ENCODE measurements at places on chromosomes 5 and 9. TPM values are rescaled to one million over a fixed set of nuclear protein-coding genes. Genes with fewer than 3 reads are reported as not detected.

GRCh38 chr5:72996632-72997031 lies 40.8 kb downstream of the FCHO2 start:
- no peak overlapping the region for H3K4me3 ChIP-seq
- no peaks in the 10 kb centered on the region for H3K36me3 ChIP-seq
- no peaks in the 10 kb centered on the region for H3K27me3 ChIP-seq
- no peaks in the 10 kb centered on the region for H3K4me1 ChIP-seq
- DNase-seq = no peak

DNA sequence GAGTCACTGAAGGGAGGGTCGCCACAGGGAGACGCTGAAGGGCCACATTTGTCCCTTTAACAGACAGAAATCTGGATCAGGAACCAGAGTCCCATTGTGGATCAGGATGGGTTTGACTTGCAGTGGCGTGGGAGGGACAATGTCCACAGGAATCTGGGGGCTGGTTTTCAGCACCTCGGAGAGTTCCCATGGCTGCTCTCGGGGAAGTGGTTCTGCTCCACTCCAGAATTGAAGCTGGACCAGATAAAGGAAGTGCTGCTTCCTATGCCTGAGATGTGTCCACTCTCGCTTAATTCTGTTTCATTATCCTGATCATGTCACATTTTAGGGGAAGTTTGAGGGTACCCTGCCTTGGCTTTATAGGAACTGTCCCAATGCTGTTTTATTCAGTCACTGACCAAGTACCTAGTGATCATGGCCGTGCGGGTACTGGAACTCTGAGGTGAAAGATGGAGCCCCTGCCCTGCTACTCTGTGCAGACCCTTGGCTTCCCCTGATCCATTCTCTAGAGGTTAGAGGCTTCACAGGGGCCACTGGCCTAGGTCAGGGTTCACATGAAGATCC lies 28.7 kb downstream of the ENHO start:
- no peaks in the 10 kb centered on the region for H3K36me3 ChIP-seq
- H3K4me3 ChIP-seq = no peak overlapping the region
- no peaks in the 10 kb centered on the region for H3K4me1 ChIP-seq
- DNase-seq = no peak
- H3K27ac ChIP-seq = no peak overlapping the region
- no peaks in the 10 kb centered on the region for H3K27me3 ChIP-seq

DNA sequence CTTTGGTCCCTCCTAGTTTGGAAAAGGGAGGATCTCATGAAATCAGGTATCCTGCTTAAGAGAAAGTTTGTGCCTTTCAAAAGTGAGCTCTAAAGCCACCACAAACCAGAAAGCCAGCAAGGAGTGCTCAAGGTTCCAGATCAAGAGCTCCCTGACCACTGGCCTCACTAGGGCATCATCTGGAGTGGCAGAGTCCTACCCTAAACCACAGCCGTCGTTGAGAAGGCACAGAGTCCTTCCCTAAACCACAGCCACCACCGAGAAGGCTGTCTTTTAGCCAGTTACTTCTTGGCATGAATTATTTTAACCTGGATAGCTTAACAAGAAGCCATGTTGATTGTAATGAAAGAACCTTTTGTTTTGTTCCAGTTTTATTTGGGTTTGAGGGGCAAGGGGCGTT lies 102.9 kb downstream of the FRMD3 start:
- no peaks in the 10 kb centered on the region for H3K36me3 ChIP-seq
- no peak overlapping the region for H3K27ac ChIP-seq
- DNase-seq = no peak
- H3K4me3 ChIP-seq = no peak overlapping the region
- H3K4me1 ChIP-seq = peaks cover 30% of the 10 kb centered on the region

GRCh38 chr5:113234546-113234945 lies 200.2 kb downstream of the TSSK1B start:
- H3K27ac ChIP-seq = no peak overlapping the region
- H3K36me3 ChIP-seq = no peaks in the 10 kb centered on the region
- no peaks in the 10 kb centered on the region for H3K4me1 ChIP-seq
- no peak for DNase-seq
- no peak overlapping the region for H3K4me3 ChIP-seq

DNA sequence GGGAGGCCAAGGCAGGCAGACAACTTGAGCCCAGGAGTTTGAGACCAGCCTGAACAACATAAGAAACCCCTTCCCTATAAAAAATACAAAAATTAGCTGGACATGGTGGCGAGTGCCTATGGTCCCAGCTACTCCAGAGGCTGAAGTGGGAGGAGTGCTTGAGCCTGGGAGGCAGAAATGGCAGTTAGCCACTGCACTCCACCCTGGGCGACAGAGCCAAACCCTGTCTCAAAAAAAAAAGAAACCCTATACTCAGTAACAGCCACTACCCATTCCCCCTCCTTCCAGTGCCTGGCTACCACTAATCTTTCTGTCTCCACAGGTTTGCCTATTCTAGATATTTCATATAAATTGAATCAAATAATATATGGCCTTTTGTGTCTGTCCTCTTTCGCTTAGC lies 14.3 kb upstream of the SIL1 start:
- no peak for DNase-seq
- no peaks in the 10 kb centered on the region for H3K36me3 ChIP-seq
- H3K27me3 ChIP-seq = no peaks in the 10 kb centered on the region
- H3K4me1 ChIP-seq = no peaks in the 10 kb centered on the region
- H3K27ac ChIP-seq = no peak overlapping the region
- no peak overlapping the region for H3K4me3 ChIP-seq

DNA sequence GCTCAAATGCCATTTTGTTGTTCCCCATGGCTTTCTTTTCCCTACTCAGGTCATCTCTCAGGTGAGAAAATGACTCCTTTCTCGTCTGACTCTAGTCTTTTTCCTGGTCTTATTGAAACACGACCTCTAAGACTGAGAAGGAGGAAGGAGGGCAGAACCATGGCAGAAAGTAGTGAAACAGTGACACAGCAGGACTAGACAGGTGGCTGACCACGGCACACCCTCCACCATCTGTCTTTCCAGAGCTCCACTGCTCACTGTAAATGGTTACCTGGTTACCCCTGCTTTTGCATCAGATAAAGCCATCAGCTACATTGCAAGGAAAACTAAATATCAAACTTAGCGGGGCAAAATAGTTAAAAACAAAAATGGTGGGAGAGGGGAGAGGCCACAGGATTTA lies 30.9 kb downstream of the NR4A3 start:
- no peak for DNase-seq
- H3K4me3 ChIP-seq = no peak overlapping the region
- no peaks in the 10 kb centered on the region for H3K36me3 ChIP-seq

DNA sequence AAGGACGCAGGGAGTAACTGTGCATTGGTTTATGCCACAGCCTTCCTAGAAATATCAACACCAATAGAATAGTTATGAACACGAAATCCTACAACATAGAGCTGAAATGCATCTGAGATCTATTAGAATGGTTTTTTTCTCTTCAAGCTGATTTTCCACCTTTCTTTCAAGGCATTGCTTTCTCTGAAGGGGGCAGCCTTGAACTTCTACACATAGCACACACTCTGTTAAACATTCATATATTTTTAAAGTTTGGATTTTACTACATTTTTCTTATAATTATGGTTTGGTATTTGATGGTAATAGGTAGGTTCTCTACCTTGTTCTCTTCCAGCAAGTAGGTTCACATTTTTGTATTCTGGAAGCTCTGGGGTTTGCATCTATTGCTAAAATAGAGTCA lies 661.8 kb downstream of the SEMA5A start:
- H3K27me3 ChIP-seq = no peaks in the 10 kb centered on the region
- H3K36me3 ChIP-seq = no peaks in the 10 kb centered on the region
- no peak overlapping the region for H3K4me3 ChIP-seq

DNA sequence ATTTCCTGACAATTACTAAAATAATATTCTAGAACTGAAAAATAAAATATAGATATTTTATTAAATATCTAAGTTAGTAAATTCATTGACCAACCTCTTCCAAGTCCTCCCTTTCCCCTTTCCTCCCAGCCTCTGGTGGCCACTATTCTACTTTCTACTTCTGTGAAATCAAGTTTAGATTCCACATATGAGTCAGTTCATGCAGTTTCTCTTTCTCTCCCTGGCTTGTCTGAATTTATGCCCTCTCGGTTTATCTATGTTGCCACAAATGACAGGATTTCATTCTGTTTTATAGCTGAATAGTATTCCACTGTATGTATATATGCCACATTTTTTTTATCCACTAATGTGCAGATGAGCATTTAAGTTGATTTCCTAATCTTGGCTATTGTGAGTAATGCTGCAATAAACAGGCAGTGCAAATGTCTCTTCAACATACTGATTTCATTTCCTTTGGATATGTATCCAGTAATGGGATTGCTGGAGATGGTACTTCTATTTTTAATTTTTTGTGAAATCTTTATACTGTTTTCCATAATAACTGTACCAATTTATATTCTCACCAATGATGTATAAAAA lies 52.3 kb downstream of the WDR36 start:
- no peaks in the 10 kb centered on the region for H3K4me1 ChIP-seq
- no peaks in the 10 kb centered on the region for H3K36me3 ChIP-seq
- no peaks in the 10 kb centered on the region for H3K27me3 ChIP-seq
- H3K4me3 ChIP-seq = no peak overlapping the region
- no peak overlapping the region for H3K27ac ChIP-seq
- DNase-seq = no peak

DNA sequence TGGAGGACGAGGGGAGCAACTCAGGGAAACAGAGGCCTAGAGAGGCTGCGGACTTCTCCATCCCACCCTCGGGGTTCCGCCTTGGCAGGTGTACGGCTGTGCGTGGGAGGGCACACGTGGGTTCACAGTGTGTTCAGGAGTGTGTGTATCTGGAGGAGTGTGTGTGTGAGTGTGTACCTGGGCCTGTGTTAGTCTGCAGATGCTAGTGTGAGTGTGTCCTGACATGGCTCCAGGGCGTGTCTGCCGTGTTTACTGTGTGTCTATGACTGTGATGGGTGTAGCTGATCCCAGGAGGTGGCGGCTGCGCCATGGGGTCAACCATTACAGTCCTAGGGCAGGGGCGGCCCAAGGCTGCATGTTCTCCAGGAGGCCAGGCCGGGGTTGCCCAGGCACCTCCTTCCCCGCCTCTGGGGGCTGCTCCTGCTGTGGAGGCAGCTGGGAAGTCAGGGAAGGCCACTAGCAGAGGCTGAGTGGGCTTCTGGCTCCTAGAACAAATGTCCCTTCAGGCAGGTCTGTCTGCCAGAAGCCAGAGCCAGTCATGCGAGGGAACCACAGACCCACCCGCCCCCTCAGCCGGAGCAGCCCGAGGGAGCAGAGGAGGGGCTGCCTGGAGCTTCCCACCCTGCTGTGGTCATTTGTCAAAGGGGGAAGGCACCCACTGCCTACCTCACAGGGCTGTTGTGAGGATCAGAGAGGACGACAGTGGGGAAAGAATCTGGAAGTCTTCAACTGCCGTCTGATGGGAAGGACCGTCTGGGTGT lies 21.4 kb downstream of the CRB2 start:
- no peaks in the 10 kb centered on the region for H3K4me1 ChIP-seq
- no peak for DNase-seq
- H3K27me3 ChIP-seq = peaks cover 4% of the 10 kb centered on the region

DNA sequence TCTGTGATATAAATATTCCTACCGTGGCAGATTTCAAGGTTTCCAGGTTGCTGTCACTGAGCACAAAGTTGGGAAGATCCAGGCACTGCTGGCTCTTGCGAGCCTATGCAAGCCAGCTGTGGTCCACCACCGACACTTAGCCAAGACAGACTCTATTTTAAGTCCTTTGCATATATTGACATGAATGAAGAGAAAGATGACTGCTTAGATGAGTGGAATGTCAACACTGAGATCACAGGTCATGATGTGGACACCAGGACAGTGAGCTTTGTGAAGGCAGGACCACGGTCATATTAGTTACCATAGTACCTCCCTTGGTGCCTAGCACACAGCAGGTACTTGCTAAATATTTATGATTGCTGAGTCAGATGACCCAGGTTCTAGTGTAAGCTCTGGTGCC lies 217.0 kb downstream of the PAPPA start:
- no peak overlapping the region for H3K4me3 ChIP-seq
- no peak overlapping the region for H3K27ac ChIP-seq
- no peaks in the 10 kb centered on the region for H3K4me1 ChIP-seq
- no peaks in the 10 kb centered on the region for H3K27me3 ChIP-seq
- H3K36me3 ChIP-seq = no peaks in the 10 kb centered on the region

GRCh38 chr5:69093771-69094482 lies at the start of gene SLC30A5:
SLC30A5 (plus strand) TSS chr5:69094014; CDS start chr5:69094256, 242 bp downstream.
- peak within 1 kb of the TSS; percentile 68 for H3K27ac ChIP-seq
- peaks cover 4% of the 10 kb centered on the region for H3K36me3 ChIP-seq
- peak within 1 kb of the TSS; percentile 84 for H3K4me3 ChIP-seq
- H3K4me1 ChIP-seq = peaks cover 10% of the 10 kb centered on the region

- H3K27ac ChIP-seq = no peak overlapping the region
- H3K27me3 ChIP-seq = no peaks in the 10 kb centered on the region
- no peak overlapping the region for H3K4me3 ChIP-seq
- peaks cover 12% of the 10 kb centered on the region for H3K4me1 ChIP-seq
- DNase-seq = peak; percentile 66
Measured at GRCh38 chr5:81626524-81626923, 124.4 kb downstream of the SSBP2 start.

- no peaks in the 10 kb centered on the region for H3K4me1 ChIP-seq
- H3K4me3 ChIP-seq = no peak overlapping the region
- no peak for DNase-seq
- no peaks in the 10 kb centered on the region for H3K27me3 ChIP-seq
- no peak overlapping the region for H3K27ac ChIP-seq
- H3K36me3 ChIP-seq = no peaks in the 10 kb centered on the region
Measured at GRCh38 chr9:109507421-109507838, 9.3 kb upstream of the PTPN3 start.

DNA sequence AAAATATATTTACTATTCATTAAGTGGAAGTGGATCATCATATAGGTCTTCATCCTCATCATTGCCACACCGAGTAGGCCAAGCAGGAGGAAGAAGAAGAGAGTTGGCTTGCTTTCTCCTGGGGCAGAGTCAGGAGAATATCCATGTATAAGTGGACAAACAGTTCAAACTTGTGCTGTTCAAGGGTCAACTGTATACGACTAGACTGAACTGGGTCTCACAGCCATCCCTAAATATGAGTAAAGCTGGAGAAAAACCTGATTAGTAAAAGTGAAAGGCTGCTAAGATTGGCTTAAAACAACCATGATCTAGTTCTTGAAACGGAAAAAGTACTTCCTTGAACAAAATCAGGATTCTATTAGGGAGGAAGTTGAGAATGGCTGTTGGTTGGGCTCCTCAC lies 276.7 kb upstream of the ADRA1B start:
- H3K4me3 ChIP-seq = no peak overlapping the region
- no peak overlapping the region for H3K27ac ChIP-seq
- no peak for DNase-seq
- no peaks in the 10 kb centered on the region for H3K36me3 ChIP-seq
- H3K27me3 ChIP-seq = no peaks in the 10 kb centered on the region

GRCh38 chr5:177066224-177066623 lies 20.5 kb upstream of the FGFR4 start:
- no peak overlapping the region for H3K27ac ChIP-seq
- H3K36me3 ChIP-seq = no peaks in the 10 kb centered on the region
- no peak overlapping the region for H3K4me3 ChIP-seq

GRCh38 chr9:130366888-130367550 lies 77.7 kb upstream of the ASS1 start:
- no peak overlapping the region for H3K4me3 ChIP-seq
- H3K27ac ChIP-seq = no peak overlapping the region
- H3K36me3 ChIP-seq = no peaks in the 10 kb centered on the region
- H3K27me3 ChIP-seq = no peaks in the 10 kb centered on the region
- peaks cover 33% of the 10 kb centered on the region for H3K4me1 ChIP-seq
- peak; percentile 65 for DNase-seq

IL4 gene
- not detected for total RNA-seq

PWWP2A gene
- 23.2 TPM for total RNA-seq

INSYN2B gene
- total RNA-seq = 0.13 TPM

VCAN gene
- total RNA-seq = 0.43 TPM

SEMA4D gene
- 58.3 TPM for total RNA-seq

LCN12 gene
- total RNA-seq = 14.2 TPM

ARHGEF37 gene
- 5.5 TPM for total RNA-seq

TMEM252 gene
- total RNA-seq = not detected
